Bladder microvascular endothelial cell (primary cell): ENCODE measurements at places on chromosomes 1 and 21. TPM values are rescaled to one million over a fixed set of nuclear protein-coding genes. Genes with fewer than 3 reads are reported as not detected.

Gene CD244
- not detected in 2 replicates for total RNA-seq

Gene KCNA3
- total RNA-seq, result not detected in 2 replicates

Gene AKR7A3
- 0.06 and 0.16 TPM in 2 replicates for total RNA-seq

Gene KCNK1
- total RNA-seq, result 0.32 TPM in 1 of 2 replicates, not detected in the other

Gene NBPF6
- not detected in 2 replicates for total RNA-seq

Gene NEGR1
- 0.16 and 5.6 TPM in 2 replicates for total RNA-seq

Gene LIPI
- not detected in 2 replicates for total RNA-seq

Gene AK4
- 5.5 and 13.3 TPM in 2 replicates for total RNA-seq

Gene TNFRSF25
- total RNA-seq, result 10.0 and 27.4 TPM in 2 replicates

Gene ALPL
- 0.31 and 0.32 TPM in 2 replicates for total RNA-seq

Gene OR6K3
- total RNA-seq, result not detected in 2 replicates

Gene CD84
- not detected in 2 replicates for total RNA-seq

Gene CLCA1
- total RNA-seq, result not detected in 2 replicates

Gene CADM3
- total RNA-seq, result under 0.01 and 0.06 TPM in 2 replicates

Gene TCP10L
- 0.32 and 0.57 TPM in 2 replicates for total RNA-seq

Gene ANXA9
- not detected in 2 replicates for total RNA-seq

Gene ITLN1
- total RNA-seq, result not detected in 2 replicates

Gene ETNK2
- 6.2 and 15.5 TPM in 2 replicates for total RNA-seq

Gene OR2AK2
- total RNA-seq, result not detected in 2 replicates

Gene LAD1
- 0.16 TPM in 1 of 2 replicates, not detected in the other for total RNA-seq
